ENCODE measurements at places on chromosomes 7 and 10.

DNA sequence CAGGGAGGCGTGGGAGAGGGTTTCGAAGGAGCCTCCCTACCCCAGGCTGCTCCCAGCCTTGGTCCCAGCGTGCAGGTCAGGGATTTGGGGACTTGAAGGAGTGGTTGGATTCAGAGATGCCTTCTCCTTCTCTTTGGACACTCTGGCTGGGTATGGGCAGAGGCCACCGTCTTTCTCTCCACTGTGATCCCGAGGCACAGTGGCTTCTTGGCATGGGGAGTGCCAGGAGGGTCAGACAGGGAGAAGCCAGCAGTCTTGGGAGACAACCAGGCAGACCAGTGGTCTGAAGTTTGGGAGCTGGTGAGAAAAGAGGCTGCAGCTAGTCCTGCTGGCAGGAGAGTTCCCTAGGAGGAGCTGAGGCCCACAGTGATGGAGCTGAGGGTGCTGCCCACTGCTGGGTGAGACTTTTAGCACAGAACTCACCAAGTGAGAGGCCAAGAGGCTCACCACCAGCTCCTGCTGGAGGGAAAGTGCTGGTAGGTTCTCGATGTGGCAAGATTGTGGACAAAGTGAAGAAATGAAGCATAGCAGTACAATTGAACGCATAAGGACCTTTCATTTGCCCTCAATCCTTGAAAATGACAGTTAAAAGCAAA lies 35.2 kb upstream of the WDFY4 start:
- DNase-seq = no peak

DNA sequence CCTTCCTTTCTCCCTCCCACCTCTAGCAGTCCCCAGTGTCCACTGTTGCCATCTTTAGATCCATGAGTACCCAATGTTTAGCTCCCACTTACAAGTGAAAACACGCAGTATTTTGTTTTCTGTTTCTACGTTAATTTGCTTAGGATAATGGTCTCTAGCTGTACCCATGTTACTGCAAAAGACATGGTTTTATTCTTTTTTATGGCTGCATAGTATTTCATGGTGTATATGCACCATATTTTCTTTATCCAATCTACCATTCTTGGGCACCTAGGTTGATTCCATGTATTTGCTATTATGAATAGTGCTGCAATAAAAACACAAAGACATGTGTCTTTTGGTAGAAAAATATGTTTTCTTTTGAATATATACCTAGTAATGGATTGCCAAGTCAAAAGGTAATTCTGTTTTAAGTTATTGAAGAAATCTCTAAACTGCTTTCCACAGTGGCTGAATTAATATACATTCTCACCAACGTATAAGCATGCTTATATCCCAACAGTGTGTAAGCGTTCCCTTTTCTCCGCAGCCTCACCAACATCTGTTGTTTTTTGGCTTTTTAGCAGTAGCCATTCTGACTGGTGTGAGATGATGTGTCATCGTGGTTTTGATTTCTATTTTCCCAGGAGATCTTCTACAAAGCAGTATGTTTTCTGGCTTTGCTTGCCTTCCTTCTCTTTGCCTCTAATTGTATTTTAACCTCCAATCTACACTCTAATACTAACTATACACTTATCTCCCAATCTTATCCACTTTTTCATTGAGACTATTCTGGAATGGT lies 179.5 kb upstream of the PHF14 start:
- DNase-seq = no peak

GRCh38 chr10:45279682-45280081 lies 35.7 kb downstream of the OR13A1 start:
- DNase-seq = no peak

- peak; percentile 75 for DNase-seq
These were observed 53.8 kb downstream of the WDR37 start for GRCh38 chr10:1109795-1110673.

GRCh38 chr10:73628405-73628804 lies 12.9 kb downstream of the MYOZ1 start:
- no peak for DNase-seq

- no peak for DNase-seq
These were observed 228.4 kb upstream of the DGKB start for GRCh38 chr7:15130666-15131541.

DNA sequence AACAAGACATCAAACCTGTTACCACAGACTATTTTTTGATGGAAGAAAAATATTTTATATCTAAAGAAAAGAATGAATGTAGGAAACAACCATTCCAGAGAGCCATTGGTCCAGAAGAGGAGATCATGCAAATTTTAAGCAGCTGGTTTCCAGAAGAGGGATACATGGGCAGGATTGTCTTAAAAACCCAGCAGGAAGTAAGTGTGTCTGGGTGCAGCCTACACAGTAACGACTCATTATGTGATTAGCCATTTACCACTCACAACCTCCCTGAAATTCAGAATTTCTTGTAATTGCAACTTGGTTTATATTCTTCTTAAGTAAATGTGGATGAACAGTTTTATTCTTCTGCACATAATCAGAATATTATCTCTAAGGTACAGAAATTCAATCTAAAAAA lies 46.2 kb downstream of the NOC3L start:
- DNase-seq = no peak

- no peak for DNase-seq
These were observed 205.7 kb downstream of the PARD3 start for GRCh38 chr10:34609287-34609940.

- no peak for DNase-seq
These were observed 170.9 kb upstream of the RHEB start for GRCh38 chr7:151690606-151691005.

DNA sequence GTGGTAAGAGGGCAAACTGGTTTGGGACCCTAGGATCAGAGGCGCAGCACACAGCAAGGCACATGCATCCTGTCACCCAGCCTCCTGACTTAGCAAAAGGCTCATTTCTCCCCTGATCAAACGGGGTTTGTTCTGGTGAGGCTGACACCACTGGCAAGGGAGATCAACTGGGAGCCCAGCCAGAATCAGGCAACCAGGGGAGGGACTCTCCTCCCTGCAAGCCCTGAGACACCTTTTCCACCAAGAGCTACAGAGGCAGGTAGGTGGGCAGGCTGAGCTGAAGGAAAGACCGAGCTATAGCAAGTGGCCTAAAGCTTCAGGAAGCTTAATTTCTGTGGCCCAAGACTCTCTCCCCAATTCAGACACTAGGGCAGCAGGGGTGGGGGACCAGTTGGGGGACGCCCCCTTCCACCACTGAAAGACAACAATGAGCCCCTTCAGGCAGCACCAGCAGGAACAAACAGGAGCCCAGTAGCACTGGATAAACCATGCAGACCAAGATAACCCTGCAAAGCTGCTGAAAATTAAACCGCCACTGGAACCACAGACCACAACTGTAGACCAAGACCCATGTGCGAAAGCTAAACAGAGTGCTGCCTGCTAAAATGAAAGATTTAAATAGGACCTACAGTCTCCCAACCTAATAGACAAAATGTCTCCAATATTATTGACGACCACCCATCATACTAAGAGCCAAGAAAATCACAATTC lies 27.1 kb upstream of the SAR1A start:
- no peak for DNase-seq

DNA sequence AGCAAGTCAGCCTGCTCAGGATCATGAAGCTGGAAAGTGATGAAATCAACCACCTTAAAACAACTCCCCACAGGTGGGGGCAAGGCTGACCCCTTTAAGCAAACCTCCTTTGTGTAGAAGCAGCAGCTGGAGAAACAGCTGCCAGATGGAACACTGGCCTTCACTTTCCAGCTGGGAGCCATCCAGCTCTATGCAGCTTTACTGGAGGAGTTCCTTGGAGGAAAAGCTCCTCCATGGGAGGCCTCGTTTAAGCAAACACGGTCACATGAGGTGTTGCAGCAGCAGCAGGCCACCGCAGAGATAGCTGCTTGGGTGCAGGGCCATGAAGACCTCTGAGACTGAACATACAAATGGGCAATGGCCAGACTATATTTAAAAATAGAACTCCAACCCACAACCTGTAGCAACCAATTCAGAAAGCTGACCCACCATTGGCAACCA lies 13.0 kb upstream of the DLG5 start:
- no peak for DNase-seq

GRCh38 chr10:14123139-14123538 lies 207.6 kb downstream of the FRMD4A start:
- DNase-seq = no peak

- no peak for DNase-seq
These were observed 263.1 kb downstream of the ELFN1 start for GRCh38 chr7:1933066-1933750.

All from HuH-7.5 (cell line).